ENCODE measurements at places on chromosomes 7 and 10.

- no peak for DNase-seq
Measured at GRCh38 chr10:72081772-72082590, 6.4 kb downstream of the SPOCK2 start.

DNA sequence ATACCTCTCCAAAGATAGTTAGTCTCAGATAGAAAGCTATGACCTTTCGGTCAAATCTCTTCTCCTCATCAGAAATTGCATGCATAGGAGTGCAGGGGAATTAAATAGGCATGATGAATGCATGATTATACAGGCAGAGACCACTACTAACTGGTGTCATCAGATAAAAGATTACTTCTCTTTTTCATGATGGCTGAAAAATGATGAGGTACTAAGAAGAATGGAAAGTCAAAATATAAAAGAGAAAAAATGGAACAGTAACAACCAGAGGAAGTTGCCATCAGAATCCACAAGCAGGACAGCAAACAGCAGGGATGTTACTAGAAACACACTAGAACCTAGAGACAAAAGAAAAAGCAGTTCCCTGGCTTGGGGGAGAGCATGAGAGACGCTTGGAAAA lies 31.6 kb downstream of the CTTNBP2 start:
- no peak for DNase-seq

DNA sequence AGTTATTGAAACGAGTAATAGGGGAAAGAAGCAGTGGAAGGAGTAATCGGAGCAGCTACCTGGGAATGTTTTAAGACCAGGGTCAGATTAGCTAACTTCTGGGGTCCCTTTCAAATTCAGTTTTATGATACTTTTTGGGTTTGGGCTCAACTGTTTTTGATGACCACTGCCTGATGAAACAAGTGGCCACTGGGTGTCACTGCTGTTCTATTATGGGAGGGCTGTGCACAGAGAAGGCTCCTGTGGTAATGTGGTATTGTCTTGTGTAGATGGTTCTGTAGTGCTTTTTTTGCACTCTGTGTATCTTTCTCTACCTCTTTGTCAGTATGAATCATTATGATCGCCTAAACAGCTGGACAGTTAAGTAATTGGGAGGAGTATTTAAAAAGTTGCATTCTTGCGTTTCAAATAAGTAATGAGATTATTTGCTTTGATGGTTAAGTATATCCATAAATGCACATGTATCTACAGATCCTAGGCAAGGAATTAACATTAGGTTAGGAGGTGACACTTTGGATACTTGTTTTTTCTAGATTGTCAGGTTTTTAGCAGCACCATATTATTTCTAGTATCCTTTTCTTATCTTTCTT lies 128.4 kb downstream of the ABCA13 start:
- no peak for DNase-seq

- DNase-seq, result no peak
Measured at GRCh38 chr7:16034353-16034752, 347.9 kb upstream of the MEOX2 start.

- no peak for DNase-seq
Measured at GRCh38 chr7:36777062-36777461, 52.8 kb upstream of the AOAH start.

- no peak for DNase-seq
Measured at GRCh38 chr10:11253385-11254002, 235.8 kb downstream of the CELF2 start.

DNA sequence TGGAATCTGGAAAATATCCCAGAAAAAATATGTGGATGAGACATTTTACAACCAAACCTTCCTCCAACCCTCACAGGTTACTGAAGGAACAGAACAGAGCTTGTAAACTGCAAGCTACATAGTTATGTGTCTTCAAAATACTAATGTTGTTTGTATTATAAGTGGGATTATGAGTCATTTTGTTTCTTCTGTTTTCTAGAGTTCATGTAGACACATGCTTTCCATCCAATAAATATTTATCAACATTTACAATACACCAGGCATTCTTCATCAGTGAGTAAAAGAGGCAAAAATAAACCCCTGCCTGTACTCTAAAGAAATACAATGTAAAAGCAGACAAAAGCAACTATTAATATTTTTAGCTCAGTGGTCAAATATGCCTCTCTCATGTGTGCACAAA lies 38.0 kb upstream of the TES start:
- DNase-seq, result no peak

GRCh38 chr10:100370714-100371481 lies 23.9 kb downstream of the SCD start:
- peak; percentile 40 for DNase-seq

DNA sequence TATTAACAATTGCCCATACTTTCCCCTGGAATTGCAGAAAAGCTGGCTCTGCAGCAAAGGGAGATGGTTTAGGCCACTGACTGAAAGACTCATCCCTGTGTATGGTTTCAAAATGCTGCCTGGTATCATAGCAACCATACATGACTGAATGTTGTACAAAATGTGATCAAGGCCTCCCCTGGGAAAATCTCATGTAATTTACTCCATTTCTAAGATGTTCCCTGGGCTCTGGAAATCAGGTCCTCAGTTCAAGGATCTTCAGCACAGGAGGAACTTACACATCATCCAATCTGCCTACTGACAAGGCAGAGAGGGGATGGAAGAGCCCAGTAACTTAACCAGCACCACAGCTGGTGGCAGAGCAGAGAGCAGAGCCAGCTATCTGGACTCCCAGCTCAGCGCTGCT lies 111.8 kb downstream of the JAZF1 start:
- DNase-seq, result no peak

GRCh38 chr10:122170802-122171201 lies 100.3 kb upstream of the BTBD16 start:
- DNase-seq, result no peak

GRCh38 chr10:21191512-21191911 lies 294.4 kb upstream of the NEBL start:
- no peak for DNase-seq

- DNase-seq, result no peak
Measured at GRCh38 chr10:86580521-86580891, 58.9 kb upstream of the WAPL start.

- no peak for DNase-seq
Measured at GRCh38 chr7:26155531-26156375, 3.8 kb downstream of the NFE2L3 start.

GRCh38 chr10:13327534-13327933 lies 20.6 kb downstream of the SEPHS1 start:
- DNase-seq, result no peak

DNA sequence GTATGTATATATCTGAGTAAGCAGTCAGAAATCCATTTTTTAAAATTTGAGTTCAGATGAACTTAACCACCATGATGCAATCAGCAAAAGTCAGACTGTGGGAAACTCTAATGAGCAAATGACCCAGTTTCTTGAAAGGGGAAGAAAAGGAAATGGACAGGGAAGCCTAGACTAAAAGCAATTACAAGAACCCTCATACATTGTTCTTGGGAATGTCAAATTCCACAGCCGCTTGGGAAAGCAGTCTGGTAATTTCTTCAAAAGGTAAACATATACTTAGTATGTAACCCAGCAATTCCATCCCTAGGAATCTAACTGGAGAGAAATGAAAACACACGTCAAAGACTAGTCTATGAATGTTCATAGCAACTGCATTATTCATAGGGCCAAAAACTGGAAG lies 16.4 kb upstream of the FOXK1 start:
- no peak for DNase-seq

DNA sequence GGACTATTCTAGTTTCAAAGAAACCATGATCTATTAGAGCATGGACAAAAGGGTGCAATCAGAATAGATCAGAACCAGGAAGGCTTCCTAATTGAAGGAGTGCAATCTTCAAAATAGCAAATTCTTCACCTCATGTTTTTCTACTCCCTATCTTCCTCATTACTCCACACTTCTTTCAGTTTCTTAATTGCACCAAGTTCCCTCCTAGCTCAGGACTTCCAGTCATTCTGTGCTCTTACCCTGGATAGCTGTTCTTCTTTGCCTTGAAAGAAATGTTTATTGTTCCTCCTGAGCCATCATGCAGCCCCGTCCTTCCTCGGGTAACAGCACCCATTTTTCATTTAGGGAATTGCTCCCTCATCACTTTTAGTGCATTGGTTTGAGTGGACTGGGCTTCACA lies 23.1 kb downstream of the TRPV5 start:
- DNase-seq, result no peak

- no peak for DNase-seq
Measured at GRCh38 chr7:139568813-139569490, 45.5 kb downstream of the CLEC2L start.

DNA sequence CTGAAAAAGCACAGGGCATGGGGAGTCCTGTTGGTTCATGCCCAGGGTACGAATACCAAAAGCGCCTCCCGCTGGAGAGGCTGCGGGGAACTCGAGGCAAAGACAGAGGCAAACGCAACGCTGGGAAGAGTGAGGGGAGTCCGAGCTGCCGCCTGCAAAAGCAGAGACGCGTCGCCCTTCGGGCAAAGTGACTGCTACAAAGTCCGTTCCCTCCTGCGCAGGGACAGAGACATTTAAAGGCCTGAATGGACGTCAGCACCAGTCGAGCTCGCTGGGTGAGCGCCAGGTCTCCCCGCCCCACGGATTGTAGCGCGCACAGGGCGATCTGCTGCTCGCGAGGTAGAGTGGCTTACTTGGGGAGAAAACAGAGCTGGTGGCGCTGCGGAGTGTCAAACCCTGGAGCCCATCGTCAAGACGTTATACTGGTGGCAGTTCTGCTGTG lies 732.8 kb downstream of the ZWINT start:
- no peak for DNase-seq

DNA sequence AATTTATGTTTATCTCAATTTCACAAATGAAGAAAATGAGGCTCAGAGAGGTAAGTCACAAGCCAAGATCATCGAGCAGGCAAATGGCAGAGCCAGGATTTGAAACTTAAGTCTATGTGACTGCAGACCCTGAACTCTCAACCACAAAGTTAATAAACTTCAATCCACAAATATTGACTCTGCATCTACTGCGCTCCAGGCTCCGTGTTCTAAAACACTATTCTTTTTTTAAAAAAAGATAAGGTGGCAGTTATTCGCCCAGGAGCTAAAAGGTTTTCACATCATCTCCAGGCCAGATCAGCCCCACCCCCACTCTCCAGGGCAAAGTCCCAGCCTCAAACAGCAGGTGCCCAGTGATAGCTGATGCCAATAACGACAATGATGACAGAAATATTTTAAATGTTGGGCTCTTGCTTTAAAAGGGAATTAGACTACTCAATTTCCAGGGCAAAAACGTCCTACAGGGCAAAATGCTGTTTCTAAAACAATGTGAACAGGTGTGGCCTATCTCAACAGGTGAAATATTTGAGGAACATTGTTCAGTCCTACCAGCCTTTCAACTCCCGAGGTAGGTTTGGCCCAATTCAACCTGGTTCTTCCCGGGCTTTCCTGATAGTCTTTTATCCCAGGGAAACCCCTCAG lies 85.2 kb downstream of the SORBS1 start:
- DNase-seq, result no peak

DNA sequence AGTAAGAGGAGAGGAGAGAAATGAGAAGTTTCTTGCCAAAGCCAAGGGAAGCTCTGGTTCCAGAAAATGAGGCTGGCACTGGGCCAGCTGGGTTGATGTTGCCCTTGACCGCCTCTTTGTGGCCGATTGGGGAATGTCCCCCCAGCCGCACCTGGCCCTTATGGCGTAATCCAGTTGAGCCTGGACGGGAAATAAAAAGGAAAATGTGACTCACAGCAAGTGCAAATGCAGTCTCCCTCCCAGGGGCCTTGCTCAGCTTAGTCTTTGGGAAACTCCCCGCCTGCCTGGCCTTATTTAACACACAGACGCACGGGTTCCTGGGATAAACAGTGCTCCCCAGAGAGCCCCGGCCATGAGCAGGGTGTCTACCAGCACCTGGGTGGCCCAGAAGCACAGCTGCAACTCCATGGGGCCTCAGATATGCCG lies 174.8 kb downstream of the KIAA1217 start:
- peak; percentile 29 for DNase-seq

DNA sequence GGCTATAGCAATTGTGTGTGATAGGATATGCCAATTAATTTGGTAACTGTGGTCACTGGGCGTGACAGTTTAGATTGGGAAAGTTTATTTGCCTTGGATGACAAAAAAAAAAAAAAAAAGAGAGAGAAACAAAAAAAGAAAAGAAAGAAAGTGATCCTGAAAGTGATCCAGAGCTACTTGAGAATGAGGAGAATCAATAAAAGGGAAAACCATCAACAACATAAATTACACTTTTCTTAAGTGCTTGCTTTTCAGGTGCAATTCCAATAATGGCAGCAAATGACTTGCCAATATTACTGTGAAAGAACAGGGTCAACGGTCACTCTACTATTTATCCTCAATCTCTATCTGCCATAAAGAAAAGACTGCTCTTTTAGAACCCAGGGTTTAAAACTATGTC lies 191.8 kb upstream of the SEMA3C start:
- no peak for DNase-seq

GRCh38 chr10:70977625-70978024 lies 89.3 kb upstream of the PCBD1 start:
- no peak for DNase-seq

DNA sequence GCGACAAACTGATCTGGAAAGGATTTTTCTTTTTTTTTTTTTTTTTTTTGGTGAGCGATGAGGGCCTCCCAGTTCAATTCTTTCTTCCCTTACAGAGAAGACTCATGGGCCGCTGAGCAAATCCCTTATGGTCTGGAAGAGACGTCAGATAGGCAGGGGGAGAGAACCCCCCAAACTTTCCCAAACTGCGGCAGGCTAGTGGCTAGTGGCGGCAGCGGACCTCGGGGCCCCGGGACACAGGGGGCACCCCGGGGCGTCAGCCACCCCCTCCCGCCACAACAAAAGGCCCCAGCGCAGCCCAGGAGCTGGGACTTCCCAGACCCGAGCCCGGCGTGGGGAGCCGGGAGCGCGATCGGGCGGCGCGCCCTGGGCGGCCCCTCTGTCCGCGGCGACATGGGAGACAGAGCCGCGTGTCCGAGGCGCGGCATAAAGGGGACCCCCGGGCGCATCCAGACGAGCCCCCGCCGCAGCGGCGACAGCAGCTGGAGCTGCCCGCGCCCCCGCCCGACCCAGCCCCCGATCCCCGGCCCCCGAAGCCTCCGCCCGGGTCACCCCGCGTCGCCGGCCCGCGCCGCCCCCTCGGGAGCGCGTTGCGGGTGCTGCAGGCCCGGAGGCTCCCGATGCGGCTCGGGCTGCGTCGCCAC lies 755 bp downstream of the FAM171A1 start:
- DNase-seq, result peak; percentile 1

DNA sequence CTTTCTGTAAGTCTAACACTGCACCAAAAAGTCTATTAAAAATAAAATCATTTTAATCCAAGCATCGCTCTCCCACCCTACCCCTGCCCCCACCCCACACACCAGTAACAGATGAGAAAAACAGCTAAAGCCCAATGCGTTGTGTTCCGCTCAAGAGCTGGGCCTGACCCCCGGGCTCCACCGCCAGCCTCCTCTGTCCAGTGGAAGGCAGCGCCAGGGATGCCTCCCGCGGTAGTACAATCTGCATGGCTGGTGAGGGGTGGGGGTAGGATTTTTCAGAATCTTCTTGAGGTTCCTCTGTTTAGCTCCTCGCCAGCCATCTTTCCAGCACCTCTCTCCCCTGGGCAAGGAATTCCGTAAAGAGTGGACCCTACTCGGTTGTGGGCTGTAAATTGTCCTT lies 12.1 kb downstream of the THSD7A start:
- DNase-seq, result no peak

DNA sequence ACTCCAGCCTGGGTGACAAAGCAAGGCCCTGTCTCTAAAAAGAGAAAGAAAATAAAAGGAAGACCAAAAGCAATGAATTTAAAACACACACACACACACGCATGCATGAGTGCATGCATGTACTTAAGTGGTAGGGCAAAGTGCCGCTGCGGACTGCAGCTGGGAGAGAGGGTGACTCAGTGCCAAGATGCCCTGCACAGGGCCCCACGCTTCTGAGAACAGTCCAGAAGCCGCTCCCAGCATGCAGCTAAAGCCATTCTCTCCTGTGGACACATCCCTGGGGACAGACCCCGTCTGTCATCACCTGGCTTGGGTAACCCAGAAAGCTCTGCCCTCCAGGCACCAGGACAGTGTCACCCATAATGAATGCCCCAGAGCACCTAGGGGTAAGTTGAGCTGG lies 61.0 kb upstream of the MYL10 start:
- no peak for DNase-seq
